Omental fat pad (tissue), 4 donors: ENCODE measurements at places on chromosomes 3 and 15.

- DNase-seq, result no peak
Measured at GRCh38 chr15:24150542-24150941, 463.4 kb upstream of the NDN start.

DNA sequence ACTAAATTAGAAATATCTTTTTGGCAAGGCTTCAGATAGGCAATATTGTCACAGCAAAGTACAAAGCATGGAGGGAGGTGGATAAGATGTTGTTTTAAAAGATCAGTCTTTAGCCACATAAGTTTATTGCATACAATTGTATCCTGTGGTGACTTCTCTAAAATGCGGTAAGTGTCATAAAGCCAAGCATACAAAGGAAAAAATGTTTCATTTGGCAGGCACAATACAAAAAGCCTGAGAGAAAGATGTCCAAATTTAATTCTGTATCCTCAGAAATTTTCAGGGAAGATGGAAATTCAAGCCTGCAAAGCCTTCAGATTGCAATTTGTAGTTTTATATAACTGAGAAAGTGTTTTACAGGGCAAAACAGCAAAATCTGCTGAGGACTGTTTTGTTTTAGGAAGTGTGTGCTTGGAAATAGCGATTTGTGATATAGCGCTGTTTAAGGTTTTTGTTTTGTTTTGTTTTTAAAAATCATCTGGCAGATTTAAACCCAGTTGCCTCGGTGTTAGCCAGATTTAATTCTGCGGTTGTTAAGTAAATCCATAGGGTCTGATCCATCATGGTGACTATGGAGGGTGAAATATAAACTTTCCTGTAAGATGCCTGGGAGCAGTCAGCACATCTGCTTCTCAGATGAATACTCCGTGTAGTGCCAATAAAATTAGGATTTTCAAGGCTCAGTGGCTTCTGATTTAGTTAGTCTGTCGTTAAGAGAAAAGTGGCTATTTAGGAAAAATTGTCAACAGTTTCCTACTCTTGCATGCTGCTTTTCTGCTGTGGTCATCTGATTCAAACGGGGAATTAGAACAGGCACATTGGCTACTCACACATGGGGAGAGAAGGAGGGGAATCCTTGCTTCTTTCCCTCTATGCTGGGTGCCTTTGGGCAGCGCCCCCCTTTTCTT, 8.0 kb downstream of the KAT2B start:
- DNase-seq, result no peak

DNA sequence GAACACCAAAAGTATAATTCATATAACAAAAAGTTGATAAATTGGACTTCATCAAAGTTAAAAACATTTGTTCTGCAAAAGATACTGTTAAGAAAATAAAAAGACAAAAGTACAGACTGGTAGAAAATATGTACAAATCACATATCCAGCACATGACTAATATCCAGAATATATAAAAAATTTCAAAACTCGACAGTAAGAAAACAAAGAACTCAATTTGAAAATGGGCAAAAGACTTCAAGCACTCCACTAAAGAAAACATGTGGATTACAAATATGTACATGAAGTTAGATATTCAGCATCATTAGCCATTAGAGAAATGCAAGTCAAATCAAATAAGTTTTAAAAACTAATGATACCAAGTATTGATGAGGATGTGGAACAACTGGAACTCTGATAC, 6.7 kb downstream of the GK5 start:
- no peak for DNase-seq

DNA sequence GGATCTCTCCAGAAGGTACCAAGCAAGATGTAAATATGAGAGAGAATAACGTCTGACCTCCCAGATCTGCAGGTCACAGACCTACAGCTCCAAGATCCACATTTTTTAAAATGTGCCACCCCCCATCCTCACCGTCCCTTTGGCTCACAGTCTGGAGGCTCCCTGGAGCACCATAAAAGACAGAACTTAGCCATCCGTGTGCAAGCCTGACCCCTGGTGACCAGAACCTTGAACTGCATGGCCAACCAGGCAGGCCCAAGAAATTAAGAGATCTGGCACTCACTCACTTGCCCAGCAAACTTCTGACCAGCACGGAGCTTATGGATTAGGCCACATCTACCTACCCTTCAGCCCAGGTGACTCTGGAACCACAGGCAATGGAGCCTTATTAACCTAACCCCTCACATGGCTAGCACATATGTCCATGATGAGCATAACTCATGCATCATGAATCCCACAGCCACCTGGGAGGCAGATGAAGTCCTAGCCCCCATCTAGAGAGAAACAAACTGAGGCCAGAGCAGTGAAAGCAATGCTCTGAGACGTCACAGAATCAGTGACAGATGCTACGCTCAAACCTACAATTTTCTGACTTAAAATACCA, 275.3 kb downstream of the UACA start:
- DNase-seq, result peak; percentile 83

DNA sequence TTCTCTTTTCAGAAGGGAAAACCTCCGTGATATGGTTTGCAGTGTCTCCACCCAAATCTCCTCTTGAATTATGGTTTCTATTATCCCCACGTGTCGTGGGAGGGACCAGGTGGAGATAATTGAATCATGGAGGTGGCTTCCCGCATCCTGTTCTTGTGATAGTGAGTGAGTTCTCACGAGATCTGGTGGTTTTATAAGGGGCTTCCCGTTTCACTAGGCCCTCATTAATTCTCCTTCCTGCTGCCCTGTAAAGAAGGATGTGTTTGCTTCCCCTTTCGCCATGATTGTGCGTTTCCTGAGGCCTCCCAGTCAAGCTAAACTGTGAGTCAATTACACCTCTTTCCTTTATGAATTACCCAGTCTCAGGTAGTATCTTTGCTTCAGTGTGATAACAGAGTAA, 692.7 kb upstream of the GRM7 start:
- DNase-seq, result no peak

GRCh38 chr3:17745301-17745700, 2.9 kb upstream of the TBC1D5 start:
- DNase-seq, result no peak

GRCh38 chr15:74383695-74384565, 16.5 kb upstream of the CYP11A1 start:
- no peak for DNase-seq

GRCh38 chr3:1902416-1902815, 196.2 kb upstream of the CNTN4 start:
- no peak for DNase-seq

DNA sequence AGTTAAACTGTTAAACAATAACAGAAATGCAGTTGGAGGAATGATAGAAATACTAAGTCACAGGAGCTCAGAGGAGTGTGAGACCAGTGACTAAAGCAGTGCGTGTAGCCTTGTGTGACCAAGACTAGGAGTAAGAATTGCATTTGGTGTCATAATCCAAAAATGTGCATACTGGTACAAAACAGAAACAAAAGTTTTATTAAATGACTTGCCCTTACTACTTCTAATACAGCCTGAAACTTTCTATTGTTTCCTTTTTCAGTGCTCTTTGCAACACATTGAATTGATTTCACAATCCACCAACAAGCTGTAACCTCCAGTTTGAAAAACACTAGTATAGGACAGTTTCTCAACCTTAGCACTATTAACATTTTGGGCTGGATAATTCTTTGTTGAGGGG, 17.1 kb downstream of the SNX1 start:
- no peak for DNase-seq

DNA sequence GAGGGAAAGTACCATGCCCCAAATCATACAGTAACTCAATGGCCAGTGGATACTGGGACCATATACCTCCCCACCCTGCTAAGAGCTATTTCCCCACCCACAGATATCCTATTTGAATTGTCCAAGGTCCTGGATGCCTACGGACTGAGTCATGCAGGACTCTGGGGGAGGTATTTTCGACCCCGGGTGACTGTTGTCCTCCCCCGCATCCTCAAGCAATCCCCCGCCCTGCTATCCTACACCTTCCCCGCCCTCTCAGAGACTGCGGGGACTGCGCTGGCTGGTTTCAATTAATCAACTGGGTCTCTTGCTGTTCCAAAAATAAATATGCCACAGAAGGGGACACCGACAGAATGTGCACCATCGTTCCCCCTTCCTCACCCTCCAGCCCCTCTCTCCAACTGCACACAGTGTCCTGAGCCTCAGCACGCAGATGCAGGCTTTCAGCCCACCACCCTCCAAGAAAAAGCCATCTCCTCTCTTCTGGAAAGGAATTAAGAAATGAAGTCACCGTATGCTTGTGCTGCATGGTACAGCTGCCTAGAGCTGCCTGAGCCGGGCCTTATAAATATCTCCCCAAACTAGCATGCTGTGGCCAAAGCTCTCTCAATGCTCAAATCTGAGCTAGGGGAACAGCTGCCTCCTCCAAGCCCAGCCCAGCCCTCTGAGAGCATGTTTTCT, 8.1 kb downstream of the CAV3 start:
- no peak for DNase-seq

DNA sequence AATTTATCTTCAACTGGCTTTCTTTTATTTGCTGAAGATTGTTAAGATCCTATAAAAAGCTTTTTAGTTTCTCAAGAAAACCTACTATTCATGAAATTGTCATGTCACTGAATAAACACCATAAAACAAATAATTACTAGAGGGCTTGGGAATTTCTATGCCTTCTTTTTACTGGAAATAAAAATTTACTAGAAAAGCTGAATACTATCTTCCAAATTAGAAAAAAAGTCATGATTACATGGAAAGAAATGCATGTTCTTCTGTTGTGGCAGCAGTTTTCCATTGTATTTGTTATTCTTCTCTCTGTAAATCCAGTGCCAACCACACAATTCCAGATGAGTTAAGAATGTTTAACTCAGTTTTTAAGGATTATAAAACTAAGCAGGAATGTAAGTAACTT, 153.8 kb downstream of the RAP2B start:
- no peak for DNase-seq

DNA sequence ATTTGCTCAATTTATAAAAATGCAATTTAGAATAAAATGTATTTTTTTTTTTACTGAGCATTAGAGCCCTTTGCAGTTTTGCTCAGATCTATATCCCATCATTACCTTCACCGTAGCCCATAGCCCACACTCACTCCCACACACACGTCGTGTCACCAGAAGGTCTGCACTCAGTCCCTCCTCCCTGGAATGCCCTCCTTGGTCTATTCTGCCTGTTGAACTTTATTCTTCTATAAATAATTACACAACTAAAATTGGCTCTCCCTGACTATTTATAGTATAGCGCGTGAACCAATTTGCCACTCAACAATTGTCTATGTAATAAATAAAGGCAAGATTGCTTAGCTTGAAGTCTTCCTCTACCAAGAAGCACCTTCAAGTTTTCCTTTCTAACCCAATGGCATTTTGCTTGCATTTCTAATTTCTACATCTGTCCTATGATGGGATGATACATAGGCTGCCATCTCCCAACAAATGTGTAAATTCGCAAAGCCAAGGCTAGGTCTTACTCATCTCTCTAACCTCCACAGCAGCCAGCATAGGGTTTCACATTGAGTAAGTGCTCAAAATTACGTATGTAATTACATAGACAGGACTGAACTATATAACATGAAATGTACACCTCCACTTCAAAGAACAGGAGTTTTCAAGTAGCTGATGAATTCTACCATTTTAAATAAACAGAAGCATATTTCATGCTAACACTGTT, 172.0 kb upstream of the HES1 start:
- no peak for DNase-seq

GRCh38 chr3:148075771-148076716, 621.7 kb upstream of the AGTR1 start:
- no peak for DNase-seq

DNA sequence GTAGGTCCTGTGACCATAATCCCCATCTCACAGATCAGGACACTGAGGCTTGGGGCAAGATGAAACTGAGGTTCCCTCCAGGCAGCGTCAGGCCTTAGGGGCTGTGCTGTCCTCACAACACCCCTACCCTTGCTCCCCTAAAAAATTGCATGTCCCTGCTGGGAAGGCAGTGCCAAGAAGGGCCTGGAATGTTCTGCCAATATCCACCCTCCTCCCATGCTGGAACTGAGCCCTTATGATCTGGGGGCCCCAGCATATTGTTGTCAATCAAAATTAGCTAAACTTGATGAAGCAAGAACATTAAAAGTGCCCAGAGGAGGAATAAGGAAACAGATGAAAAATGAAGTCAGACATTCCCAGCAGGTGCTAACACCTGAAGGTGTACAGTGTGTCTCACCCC, 13.4 kb upstream of the RTP3 start:
- no peak for DNase-seq

GRCh38 chr15:44712346-44713005, 1.2 kb downstream of the B2M start:
- DNase-seq, result peak; percentile 40

DNA sequence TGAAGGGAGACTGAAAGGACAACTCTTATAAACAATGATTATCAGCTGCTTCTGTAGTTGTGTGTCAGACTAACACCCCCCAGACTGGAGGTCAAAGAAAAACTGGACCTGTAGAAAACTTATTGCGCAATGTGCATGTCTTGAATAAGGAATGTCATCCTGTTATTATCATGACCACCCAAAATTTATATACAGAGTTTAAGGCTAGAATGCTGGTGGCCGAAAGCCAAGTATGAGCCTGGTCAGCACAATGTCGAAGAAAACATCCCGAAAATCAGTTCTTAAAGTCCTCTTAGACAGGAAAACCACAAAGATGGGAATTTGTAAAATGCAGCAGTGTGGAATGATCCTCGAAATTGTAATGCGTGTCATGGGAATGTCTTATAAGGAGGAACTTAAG, 29.3 kb downstream of the RFTN1 start:
- DNase-seq, result no peak

GRCh38 chr3:189631409-189631808, 220 bp downstream of the TP63 start:
- DNase-seq, result no peak

- peak; percentile 72 for DNase-seq
Measured at GRCh38 chr3:186806089-186807055, at the start of gene RFC4. Gene RFC4 (minus strand): TSS chr3:186806482. CDS start chr3:186804713, 1,769 bp downstream.

DNA sequence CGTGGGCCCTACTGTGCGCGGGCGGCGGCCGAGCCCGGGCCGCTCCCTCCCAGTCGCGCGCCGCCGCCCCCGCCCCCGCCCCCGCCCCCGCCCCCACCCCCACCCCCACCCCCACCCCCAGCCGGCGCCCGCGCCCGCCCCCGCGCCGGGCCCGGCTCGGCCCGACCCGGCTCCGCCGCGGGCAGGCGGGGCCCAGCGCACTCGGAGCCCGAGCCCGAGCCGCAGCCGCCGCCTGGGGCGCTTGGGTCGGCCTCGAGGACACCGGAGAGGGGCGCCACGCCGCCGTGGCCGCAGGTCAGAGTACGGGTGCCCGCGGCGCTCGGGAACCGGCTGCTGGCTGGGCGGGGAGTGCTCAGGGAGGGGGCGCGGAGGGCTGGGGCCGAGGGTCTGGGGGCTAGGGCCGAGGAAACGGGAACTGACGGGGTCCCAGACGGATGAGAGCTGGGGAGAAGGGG, 1.1 kb upstream of the PPARG start:
- no peak for DNase-seq

GRCh38 chr3:178236555-178237277, 299.5 kb upstream of the KCNMB2 start:
- DNase-seq, result no peak

GRCh38 chr3:100635273-100635701, 25.9 kb downstream of the ADGRG7 start:
- DNase-seq, result no peak

- DNase-seq, result no peak
Measured at GRCh38 chr3:128281056-128281455, 127.8 kb downstream of the EEFSEC start.
